ENCODE measurements at places on chromosomes 4 and X. TPM values are rescaled to one million over a fixed set of nuclear protein-coding genes. Genes with fewer than 3 reads are reported as not detected.

Gene CT47B1
- not detected for total RNA-seq

Gene OTUD6A
- total RNA-seq = not detected

GRCh38 chr4:176032454-176032853 is 33.2 kb upstream of the WDR17 start:
- DNase-seq = no peak

Gene AREG
- total RNA-seq = not detected

Gene ARMCX1
- 50.5 TPM for total RNA-seq

GRCh38 chr4:150789864-150790263 is 207.9 kb downstream of the MAB21L2 start:
- DNase-seq = no peak

GRCh38 chrX:121322159-121322558 is 274.7 kb downstream of the GLUD2 start:
- DNase-seq = no peak

DNA sequence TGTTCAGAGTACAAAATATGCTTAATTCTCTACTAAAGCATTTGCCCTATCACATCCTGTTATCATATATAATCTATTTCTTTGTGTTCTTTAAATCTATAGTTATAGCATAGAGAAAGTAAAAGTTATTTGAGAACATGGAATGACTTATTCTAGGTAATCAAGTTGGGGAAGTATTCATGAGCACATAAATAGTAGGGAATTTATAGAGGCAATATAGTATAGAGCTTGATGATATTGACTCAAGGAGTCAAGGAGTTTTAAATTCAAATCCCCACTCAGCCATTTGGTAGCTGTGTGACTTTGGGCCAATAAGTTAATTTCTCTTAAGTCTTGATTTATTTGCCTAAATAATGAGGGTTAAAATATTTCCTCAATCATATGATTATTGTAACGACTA is 37.5 kb downstream of the PPP1R2C start:
- DNase-seq = no peak

DNA sequence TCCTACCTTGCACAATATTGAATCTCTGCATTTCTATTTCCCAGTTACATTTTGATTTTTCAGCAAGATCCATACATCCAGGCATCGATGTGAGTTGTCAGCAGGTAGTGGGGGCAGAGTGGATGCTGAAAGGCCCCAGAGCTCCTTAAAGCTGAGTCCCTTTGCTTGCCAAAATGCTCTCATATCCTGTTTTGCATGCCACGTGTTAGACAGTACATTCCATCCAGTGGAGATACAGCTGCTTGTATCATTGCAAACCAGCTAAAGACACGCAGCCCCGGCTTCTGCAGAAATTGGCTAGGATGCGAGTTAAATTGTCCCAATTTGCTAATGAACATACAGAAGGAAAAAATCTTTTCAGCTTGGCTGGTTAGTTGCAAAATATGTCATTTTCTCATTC is 179.6 kb upstream of the MXRA5 start:
- DNase-seq = no peak

DNA sequence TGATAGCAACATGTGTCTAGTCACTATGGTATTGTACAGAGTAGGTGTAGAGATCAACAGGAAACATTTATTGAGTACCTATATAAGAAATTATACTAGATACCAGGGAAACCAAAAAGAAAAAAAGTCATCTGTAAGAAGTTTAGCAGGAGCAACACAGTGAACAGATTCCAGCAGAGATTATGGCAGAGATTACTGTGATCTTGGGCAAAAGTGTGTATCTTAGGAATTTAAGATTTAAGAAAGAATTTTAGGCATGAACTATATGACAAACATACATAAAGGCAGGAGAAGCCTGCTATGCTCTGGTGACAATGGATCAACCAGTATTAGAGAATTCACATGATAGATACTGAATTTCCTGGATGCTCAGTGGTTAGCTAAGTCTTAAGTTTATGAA is 37.9 kb downstream of the SNCA start:
- no peak for DNase-seq

Gene CXCL9
- not detected for total RNA-seq

Gene CCDC149
- 5.2 TPM for total RNA-seq

DNA sequence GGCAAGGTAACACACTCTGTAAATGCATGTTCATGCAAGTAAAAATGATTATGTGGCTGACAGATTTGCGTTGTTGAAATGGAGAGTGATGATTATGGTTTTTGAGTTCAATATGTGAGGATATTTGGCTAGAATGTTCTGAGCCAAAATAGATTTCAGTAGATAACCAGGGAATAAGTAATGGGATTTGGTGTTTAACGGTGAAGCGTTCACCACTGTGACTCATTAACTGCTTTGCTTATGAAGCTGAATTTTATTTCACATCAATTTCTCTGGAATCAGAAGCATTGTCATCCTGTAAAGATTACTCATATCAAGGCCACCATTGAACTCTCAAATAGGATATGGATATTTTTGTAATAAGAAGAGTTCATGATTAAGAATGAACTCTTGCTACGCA is 11.7 kb downstream of the AFP start:
- DNase-seq = no peak

DNA sequence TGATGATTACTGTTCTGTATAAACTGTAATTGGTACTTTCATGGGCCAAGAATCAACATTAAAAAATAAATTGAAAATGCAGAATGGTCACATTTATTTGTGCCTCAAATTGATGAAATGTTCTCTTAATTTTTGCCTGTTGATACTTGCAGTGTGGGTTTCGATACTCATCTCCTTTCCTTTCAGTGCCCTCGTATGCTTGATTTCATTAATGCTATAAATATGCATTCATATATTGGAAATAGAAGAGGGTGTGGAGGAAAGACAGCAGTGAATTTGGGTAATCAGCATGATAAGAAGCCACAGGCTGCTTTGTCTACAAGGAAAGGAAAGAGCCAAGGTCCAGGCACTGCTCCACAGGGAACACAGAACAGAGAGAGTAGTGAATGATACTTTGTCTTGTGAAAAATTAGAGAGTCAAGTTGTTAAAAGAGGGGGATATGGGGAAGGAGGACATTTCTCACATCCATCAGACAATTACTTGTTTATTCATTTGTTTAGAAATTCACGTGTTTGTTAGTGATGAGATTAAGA is 1.0 kb upstream of the DDX60 start:
- DNase-seq = no peak

DNA sequence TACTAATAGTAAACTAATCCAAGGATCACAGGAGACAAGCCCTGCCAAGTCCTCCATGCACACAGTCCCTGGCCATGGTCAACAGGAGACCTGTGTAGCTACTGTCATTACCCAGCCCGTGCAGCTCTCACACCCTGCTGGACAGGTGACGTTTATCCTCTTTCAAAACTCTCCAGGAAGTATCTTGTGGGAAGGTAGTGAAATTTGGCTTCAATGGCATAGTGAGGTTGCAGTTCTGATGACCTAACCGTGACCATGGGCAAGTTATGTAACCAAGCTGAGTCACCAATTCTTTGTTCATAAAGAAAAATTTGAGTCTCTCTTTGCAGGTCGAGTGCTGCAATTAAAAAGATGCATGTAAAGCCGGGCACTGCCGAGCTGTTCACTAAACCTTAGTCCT is 11.3 kb upstream of the SLC2A9 start:
- DNase-seq = no peak

DNA sequence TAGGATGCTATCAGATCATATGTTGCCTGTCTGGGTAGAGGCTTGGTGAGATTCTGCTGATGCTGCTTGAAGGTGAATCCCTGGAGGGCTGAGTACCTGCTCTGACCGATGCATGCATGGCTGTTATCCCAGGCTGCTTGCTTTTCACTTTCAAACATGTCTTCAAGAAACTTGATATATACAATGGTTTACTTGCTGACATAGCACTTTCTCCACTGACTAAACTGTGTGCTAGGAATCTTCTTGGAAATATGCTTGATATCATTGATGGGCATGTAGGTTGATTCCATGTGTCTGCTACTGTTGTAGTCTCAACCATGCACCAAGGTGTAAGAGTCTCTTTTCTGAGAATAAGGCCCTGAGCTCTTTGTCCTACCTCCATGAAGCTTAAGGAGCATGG is 79.6 kb upstream of the WDR1 start:
- DNase-seq = no peak

DNA sequence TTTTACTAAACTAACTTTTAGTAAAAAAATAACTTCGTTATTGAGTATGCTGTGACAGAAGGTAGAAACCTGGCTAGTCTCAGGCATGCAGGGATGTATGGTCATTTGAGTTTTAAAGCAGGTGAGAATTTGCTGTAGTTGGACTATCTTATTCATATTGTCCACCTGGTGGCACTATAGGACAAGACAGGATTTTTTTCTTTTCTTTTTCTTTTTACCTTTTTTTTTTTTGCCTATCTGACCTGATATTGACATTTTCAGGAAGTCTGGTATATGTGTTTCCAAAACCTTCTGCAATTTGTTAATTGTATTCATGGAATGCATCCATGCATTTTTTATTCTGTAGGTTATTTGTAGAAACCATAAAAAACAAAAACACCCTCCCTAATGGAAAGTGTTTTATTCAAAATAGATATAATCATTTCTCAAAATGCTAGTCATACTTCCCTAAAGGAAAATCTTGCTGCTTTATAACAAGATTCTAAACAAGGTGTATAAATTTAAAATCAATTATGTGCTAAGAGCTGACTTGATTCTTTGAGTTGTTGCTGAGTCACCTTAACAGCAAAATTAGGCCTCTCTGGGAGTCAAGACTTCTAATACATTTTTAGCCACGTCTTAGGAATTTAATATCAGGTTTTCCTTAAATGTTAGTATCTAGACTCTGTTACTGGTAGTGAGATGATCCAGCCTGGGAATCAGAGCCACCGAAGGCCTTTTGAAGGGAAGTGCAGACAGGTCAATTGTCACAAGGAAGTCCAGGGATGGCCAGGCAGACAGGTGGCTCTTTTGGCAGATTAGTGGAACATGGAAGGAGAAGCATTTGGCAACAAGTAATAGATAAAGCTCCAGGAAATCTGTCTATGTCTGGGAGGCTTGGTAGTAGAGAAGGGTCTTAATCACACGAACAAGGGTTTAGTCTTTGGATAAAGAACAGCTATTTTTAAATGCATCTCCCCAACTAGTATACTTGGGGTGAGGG is 201.3 kb upstream of the GNPDA2 start:
- no peak for DNase-seq

DNA sequence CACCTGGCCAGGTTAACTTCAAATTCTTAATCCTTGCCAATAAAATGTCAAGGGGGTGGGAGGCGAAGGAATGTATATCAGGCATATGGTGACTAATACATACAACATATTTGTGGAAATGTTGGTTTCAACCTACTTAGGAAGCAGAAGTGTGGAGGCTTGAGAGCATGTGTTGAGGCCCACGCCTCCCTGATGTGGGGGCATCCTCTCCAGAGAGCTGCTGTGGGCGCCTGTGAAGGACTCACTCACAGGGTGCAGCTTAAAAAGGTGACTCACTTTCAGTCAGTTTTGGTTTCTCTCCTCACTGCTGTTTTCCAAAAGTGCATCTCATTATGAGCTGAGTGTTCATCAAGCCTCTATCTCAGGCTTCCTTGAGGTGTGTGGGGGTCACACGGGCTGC is 27.5 kb downstream of the LNX1 start:
- no peak for DNase-seq

- no peak for DNase-seq
Measured at GRCh38 chr4:21290562-21290961, 590.3 kb downstream of the PACRGL start.

Gene ADGRG4
- total RNA-seq = not detected

Gene ETDB
- total RNA-seq = not detected

Gene BMPR1B
- total RNA-seq = 2.4 TPM

Gene TCEAL2
- total RNA-seq = 6.3 TPM

- DNase-seq = no peak
Measured at GRCh38 chr4:155367608-155368007, 9.2 kb downstream of the MAP9 start.

Gene COMMD8
- total RNA-seq = 8.2 TPM

- no peak for DNase-seq
Measured at GRCh38 chrX:23616361-23616760, 50.9 kb upstream of the PRDX4 start.

Gene TMEM128
- total RNA-seq = 19.3 TPM

DNA sequence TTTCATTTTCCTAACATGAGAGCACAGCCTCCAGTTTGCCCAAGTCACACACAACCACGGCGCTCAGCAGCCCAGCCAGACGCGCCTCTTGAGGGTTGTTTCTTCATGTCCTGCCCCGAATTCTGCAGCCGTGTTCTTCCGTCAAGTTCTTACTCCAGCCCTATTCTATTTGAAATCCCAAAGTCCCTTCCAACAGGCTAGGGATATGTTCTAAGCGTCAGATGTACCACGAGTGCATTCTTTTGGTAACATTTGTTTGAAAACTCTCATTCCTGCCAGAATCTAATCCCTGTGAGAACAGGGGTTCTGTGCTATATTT is 23.1 kb downstream of the ACSL1 start:
- DNase-seq = no peak

DNA sequence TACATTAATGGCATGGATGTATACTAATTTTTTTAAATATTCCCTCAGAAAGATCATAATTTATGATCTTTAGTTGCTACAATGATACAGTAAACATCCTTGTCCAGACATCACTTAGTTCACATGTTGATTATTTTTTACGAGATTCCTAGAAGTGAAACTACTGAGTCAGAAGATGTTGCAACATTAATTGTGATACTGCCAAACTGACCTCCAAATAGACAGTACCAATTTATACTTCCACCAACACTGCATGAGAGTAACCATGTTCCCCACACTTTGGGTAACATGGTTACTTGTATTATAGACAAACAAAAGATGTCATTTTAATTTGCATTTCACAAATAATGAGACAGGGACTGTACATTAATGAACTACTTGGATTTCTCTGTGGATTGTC is 19.6 kb downstream of the RCHY1 start:
- DNase-seq = no peak

- DNase-seq = no peak
Measured at GRCh38 chr4:133390198-133390855, 241.2 kb downstream of the PCDH10 start.

Gene FGD1
- 18.8 TPM for total RNA-seq

DNA sequence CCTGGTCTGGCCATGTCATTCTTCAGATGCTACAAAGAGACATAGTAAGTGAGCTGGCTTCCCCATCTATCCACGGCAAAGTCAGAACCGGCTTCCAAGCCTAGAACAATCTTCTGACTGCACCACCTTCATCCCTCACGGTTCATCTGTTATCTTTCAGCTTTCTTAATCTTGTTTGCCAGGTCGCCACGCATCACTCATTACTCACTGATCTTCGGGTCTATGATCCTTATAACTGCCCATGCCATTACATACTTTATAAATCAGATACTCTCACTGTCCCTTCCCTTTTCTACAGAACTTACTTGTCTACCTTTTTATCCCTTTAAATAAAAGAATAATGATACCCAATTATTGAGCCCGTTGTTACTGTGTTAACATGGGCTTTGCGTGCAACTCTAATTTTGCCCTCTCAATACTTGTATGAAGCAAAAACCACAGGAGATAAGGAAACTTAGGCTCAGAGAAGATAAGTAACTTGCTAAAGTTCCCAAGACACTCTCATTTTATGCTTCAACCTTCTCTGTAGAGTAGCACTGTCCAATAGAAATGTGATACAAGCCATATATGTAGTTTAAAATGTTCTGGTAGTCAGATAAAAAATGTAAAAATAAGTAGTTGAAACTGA is 171.7 kb downstream of the AMELX start:
- DNase-seq = no peak

Gene ERVMER34-1
- total RNA-seq = not detected

Gene LANCL3
- total RNA-seq = 1.1 TPM

GRCh38 chr4:20264688-20265087 is 13.0 kb downstream of the SLIT2 start:
- no peak for DNase-seq

Gene SMIM10L2A
- total RNA-seq = 3.4 TPM

Gene KDR
- 2.0 TPM for total RNA-seq

Gene FGB
- not detected for total RNA-seq

Gene MID2
- total RNA-seq = 5.5 TPM

- DNase-seq = peak; percentile 36
Measured at GRCh38 chr4:110198049-110198434, 373 bp downstream of the ELOVL6 start.
